ENCODE measurements at places on chromosomes 1 and 21.

GRCh38 chr1:6205849-6206519, at the start of gene RNF207:
RNF207 (plus strand) TSS chr1:6206119; CDS start chr1:6206536, 417 bp downstream.
- DNase-seq = no peak

DNA sequence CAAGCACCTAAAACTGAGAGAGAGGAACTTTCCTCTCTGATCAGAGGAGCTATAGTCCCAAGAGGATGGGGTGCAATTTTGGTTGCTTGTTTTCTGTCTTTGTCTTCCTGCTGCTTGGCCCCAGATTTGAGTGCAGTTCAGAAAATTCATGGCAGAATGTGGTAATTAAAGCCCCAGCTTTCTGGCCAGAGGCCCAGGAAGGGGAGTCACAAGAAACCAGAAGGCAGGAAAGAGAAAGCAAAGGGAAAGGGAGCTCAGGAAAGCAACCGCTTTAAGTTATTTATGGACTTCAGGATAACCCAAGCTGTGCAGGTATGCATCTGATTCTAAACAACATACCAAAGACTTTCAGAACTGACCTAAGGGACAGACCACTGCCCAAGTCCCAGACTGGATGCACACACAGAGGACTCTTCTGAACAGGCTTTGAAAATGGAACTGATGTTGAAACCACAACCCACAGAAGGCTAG, 88.8 kb downstream of the ST3GAL3 start:
- no peak for DNase-seq

- no peak for DNase-seq
Measured at GRCh38 chr1:155000411-155000725, 2.2 kb upstream of the ZBTB7B start.

- no peak for DNase-seq
Measured at GRCh38 chr1:207259391-207259790, 62.1 kb upstream of the CD55 start.

DNA sequence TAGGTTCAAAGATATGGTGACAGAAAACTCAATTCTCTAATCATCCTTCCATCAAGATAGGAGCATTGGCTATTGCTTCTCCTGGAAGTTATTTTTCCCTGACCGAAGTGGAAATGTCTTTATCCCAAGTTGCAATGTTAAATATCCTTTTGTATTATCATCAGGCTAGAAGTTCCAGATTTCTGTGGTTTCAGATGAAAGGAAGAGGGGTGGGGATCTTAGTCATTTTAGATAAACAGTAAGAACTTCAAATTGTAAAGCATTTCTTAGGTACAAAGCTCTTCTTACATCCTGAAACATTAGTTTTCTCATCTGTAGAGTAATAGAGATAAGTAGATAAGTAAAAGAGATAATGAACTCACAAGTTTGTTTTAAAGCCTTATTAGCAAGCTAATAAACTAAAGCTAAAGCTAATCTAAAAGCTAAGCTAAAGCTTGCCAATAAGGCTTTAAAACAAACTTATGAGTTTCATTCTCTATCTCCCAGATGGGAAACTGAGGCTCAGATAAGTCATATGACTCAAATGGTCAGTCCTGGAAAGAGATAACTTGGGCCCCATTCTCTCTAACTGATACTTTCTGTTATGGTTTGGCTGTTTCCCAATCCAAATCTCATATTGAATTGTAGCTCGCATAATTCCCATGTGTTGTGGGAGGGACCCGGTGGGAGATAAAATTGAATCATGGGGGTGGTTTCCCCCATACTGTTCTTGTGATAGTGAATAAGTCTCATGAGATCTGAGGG, 99.2 kb upstream of the KCNK2 start:
- DNase-seq = no peak

- DNase-seq = no peak
Measured at GRCh38 chr1:114502080-114502479, 8.9 kb downstream of the TRIM33 start.

GRCh38 chr1:187630653-187631380, 802.1 kb downstream of the PLA2G4A start:
- DNase-seq = no peak

DNA sequence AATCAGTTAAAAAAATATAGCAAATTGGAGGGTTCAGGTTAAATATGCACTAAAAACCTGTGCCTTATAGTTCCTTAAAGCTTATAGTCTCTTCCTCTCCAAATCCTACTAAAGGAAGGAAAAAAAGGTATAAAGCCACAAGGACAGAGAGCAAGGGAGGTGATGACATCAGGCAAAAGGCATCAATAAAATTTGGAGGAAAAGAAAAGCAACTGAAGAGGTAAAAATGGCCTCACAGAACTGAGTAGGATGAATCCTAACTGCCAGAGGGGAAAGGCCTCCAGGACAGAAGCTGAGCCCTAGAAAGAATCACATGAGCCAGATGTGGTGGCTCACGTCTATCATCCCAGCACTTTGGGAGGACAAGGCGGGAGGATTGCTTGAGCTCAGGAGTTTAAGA, 8.1 kb downstream of the CCSAP start:
- no peak for DNase-seq

DNA sequence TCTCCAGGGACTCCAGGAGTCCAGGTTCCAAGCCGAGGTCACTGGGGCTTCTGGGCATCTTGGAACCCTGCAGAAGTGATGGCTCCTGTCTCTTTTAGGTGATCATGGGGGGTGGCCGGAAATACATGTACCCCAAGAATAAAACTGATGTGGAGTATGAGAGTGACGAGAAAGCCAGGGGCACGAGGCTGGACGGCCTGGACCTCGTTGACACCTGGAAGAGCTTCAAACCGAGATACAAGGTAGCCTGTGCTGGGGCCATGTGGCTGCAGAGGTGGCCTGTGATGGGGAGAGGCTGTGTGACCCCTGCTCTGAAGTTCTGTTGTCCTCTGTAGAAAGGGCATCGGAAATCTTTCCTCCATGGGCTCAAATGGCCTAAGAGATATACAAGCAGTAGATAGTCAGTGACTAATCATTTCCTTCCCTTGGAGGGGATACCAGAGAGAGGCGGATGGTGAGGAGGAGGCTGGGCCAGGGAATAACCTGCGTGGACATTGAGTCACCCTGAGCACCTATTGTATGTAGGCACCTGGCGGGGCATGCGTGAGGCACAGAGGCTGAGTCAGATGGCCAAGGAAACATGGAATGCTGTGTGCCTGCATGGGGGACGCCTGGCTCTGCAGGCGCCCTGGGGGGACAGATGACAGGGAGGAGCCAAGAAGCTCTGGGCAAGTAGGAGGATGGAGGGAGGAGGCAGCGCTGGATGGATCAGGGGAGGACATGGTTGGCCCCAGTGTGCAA, 59.0 kb downstream of the ALPL start:
- DNase-seq = no peak

DNA sequence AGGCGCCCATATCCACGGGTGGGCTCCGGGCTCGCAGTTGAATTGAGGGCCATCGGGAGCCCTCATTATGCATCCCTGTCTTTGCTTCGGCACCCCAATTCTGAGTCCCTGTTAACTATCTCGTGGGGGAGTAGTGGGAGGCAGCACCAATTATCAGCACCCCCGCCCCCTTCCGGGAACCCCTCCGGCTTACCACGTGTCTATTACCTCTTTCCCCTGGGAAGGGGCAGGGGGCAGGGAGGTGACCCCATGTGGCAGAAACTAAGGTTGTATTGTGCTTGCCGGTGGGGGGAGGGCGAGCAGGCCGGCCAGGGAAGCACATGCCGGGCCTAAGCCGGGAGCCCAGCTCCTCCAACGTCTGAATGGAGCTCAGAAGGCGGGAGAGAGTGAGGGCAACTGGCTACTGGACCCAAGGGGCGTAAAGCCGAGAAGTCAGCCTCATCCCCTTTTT, 1.0 kb downstream of the LIN28A start:
- no peak for DNase-seq

DNA sequence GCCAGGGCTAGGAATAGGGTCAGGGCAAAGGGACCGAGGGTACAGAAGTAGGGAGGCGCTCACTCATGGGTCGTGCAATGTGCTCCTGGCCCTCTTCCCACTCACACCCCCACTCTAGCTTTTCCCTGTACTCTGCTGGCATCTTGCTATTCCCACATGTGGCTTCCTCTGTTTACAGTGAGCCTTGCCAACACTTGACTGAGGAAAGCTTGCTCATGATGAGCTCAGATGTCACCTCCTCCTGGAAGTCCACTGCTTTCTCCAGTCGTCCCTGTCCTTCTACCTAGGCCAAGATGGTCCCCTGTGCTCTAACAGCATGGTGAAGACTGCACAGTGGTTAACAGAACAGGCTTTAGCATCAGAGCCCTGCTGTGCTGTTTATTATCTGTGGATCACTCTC, 8.0 kb upstream of the RIMS3 start:
- DNase-seq = no peak

- DNase-seq = no peak
Measured at GRCh38 chr1:192153276-192153675, 5.0 kb upstream of the RGS18 start.

- DNase-seq = no peak
Measured at GRCh38 chr1:228372183-228373003, 34.2 kb downstream of the TRIM11 start.

- DNase-seq = no peak
Measured at GRCh38 chr1:156641761-156642264, at the start of gene BCAN. BCAN (plus strand) TSS chr1:156642117; CDS start chr1:156646055, 3,938 bp downstream.

DNA sequence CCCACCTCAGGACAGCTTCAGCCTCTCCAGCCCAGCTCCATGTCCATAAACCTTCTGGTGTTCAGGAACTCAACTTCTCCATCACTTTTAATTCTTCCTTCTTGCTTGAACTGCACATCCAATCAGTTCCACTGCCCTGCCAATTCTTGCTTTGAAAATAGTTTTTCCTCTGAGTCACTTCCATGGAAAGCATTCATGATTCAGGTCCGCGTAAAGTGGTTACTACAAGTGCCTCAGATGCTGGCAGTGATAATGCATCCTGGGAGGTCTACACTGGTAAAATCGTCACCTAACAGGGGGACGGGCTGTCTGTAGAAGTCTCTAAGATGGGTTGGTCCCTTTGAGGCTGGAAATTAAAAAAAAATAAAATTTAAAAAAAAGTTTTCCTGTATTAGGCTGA, 25.9 kb upstream of the RCAN1 start:
- DNase-seq = no peak

DNA sequence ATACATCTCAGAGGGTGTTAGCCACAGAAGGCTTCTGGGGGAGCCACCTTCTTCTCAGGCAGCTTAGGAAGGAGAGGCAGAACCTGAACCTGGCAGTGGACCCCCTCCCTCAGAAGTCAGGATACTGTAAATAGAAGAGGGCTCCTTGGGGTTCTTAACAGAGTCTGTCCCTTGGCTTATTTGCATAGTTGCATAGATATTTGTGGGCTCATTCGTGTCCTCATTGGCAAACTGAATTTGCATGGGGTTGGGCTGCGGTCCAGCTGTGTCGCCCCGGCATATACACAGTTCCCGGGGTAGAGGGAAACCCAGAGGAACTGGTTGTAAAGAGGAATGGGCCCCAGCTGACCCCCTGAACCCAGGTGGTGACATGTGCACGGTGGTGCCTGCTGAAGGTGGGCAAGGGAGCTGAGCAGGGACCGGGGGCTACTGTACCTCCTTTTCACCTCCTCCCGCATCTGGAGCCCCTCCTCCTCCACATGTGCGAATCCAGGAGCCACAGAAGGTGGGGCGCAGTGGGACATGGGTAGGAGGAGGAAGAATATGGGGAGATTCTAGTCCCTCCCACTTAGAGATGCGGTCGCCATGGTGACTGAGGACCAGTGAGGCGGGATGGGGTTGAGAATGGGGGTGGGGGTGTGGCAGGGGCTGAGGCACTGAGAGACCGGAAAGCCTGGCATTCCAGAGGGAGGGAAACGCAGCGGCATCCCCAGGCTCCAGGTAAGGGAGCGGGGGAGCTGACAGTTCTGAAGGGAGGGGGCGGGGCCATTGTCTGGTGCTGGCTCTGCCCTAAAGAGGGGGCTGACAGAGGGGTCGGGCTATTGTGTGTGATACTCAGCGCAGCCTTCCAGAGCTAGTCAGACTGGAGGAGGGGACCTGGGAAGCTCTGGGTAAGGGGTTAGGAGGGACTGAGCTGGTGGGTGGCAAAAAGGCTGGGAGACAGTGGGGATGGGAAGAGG, 3.7 kb upstream of the SEMA4A start:
- DNase-seq = peak; percentile 91

GRCh38 chr1:55531644-55532043, 316.5 kb upstream of the USP24 start:
- DNase-seq = no peak

Data from OCI-LY7 (cell line).